ENCODE measurements at places on chromosomes 11 and 22. TPM values are rescaled to one million over a fixed set of nuclear protein-coding genes. Genes with fewer than 3 reads are reported as not detected.

Gene PKDREJ
- total RNA-seq = not detected

Gene SHANK3
- 0.50 TPM for total RNA-seq

Gene EHF
- total RNA-seq = not detected

Gene ADM
- total RNA-seq = 187 TPM

Gene HNRNPUL2
- total RNA-seq = 9.6 TPM

Gene KRTAP5-1
- total RNA-seq = not detected

Gene GDPD4
- total RNA-seq = not detected

Gene ANKRD13D
- 34.2 TPM for total RNA-seq

Gene CHRM1
- not detected for total RNA-seq

Gene TMEM86A
- total RNA-seq = 0.25 TPM

All from uterine smooth muscle cell (primary cell).